ENCODE measurements at places on chromosomes 7 and 10.

DNA sequence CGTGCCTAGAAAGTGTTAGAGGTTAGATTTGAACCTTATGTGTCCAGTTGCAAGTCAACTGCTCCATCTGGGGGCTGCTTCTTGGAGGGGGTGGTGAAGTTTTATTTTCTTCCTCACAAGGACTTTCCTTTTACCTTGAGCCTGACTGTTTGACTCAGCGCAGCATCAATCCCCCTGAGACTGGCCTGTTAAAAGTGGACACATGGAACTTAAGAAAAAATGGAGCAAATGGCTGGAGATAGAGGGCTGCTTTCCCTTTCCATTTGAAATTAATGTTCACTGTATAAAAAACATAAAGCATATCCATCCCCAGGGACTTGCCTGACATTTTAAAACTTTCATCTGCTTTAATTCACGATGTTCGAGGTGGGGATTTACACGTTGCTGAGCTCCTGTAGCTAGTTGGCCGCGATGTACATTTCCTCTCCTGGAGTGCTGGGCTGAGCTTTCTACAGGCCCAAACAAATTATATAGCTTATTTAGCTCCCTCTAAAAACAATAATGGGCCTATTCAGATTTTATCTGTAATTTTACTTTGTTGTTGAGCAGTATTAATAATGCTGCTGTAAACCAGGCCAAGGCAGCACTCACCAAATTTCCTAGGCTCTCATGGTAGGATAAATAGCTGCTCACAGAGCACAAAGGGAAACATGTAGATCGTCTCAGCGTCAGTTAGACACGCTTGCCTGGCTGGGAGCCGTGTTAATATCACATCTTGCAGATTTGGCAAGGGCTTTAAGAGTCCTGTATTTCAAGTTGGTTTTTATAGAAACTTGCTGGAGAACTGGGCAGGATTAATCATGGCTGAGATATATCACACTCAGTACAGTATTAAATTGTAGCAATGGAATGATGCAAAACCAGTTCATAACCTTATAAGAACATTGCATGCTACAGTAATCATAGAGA, 251.5 kb downstream of the LRMDA start:
- DNase-seq, result no peak

DNA sequence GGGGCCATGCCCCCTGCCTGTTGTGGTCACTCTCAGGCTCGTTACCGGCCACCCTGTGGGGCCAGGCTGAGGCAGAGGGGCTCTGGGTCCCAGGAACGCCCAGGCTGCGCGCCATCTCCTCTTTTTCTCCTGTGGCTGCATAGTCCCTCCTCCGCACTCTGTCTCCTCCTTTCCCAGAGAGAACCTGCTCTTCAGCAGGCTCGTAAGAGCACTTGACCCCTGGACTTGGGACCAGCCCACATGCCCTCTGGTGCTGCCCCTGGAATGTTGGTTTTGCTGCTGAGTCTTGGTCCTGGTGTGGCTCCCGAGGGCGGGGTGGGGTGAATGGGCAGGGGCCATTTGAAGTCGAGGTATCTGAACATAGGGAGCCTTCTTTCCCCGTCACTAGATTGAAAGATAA, 6.6 kb upstream of the BHLHA15 start:
- no peak for DNase-seq

- no peak for DNase-seq
Observed at GRCh38 chr7:44212018-44212417, 11.2 kb downstream of the YKT6 start.

DNA sequence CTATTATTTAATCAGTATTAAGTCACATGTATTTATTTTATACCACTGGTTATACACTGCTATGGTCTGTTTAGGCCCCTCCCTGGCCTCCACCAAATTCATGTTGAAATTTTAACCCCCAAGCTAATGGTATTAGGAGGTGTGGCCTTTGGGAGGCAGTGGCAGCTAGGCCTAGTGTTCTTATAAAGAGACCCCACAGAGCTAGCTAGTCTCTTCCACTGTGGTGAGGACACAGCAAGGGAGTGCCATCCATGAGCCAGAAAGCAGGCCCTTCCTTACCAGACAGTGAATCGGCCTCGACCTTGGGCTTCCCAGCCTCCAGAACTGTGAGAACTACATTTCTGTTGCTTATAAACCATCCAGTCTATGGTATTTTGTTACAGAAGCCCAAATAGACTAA, 28.7 kb downstream of the RBM48 start:
- no peak for DNase-seq

GRCh38 chr10:104498347-104499081, 142.6 kb upstream of the SORCS3 start:
- DNase-seq, result no peak

DNA sequence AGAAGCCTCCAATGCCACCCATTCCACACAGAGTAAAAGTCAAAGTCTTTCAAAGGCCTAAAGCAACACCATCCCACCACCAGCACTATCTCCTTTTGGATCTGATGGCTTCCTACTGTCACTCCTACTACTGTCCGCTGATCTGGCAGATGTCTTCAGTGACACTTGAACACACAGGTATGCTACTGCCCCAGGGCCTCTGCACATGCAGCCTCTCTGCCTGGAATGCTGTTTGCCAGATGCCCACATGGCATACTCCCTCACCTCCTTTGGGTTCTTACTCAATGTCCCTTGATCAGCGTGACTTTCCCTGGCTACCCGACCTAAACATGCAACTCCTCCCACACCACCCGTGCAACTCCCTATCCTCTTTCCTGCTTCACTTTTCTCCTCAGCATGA, 512.4 kb downstream of the KCNMA1 start:
- DNase-seq, result no peak

- DNase-seq, result no peak
Observed at GRCh38 chr7:114663502-114663901, 248.9 kb downstream of the FOXP2 start.

GRCh38 chr10:43885842-43886241, 237.2 kb upstream of the ZNF32 start:
- DNase-seq, result no peak

- DNase-seq, result no peak
Observed at GRCh38 chr7:151851782-151852181, 25.1 kb downstream of the PRKAG2 start.

DNA sequence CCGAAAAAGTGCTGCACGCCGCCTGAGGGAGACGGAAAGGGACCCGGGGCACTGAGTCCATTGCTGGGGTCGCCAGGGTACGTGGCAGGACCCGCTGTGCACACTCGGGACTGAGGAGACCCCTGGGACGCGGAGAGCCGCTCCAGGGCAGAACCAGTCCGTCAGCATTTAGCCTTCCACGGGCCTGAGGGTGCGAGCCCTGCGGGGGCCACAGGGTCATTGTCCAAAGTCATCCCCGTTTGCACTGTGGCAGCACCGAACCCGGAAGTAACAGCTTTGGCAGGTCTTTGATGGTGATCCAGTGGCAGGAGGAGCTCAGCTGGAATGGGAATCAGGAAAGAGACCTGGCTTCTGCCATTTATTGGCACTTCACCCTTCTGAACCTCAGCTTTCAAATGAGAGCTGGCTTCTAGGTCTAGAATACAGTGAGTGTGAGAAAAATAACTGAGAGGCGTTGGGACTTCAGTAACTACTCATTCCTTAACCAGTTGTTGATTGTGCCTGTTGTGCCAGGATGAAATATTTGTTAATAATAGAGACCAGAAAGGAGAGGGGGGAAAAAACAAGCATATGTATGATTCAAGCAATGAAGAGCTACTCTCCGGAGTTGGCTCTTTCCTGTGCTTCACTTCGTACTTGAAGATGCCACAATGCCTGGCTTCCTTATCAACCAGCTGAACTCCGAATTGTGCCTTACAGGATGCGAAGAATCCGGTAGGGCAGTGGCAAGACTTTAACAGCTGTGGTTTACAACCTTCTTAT, 811 bp upstream of the ARHGAP12 start:
- DNase-seq, result no peak

GRCh38 chr10:80275135-80275498, 14.3 kb downstream of the MAT1A start:
- DNase-seq, result no peak

- DNase-seq, result no peak
Observed at GRCh38 chr10:72460284-72460876, 105.7 kb upstream of the DNAJB12 start.

DNA sequence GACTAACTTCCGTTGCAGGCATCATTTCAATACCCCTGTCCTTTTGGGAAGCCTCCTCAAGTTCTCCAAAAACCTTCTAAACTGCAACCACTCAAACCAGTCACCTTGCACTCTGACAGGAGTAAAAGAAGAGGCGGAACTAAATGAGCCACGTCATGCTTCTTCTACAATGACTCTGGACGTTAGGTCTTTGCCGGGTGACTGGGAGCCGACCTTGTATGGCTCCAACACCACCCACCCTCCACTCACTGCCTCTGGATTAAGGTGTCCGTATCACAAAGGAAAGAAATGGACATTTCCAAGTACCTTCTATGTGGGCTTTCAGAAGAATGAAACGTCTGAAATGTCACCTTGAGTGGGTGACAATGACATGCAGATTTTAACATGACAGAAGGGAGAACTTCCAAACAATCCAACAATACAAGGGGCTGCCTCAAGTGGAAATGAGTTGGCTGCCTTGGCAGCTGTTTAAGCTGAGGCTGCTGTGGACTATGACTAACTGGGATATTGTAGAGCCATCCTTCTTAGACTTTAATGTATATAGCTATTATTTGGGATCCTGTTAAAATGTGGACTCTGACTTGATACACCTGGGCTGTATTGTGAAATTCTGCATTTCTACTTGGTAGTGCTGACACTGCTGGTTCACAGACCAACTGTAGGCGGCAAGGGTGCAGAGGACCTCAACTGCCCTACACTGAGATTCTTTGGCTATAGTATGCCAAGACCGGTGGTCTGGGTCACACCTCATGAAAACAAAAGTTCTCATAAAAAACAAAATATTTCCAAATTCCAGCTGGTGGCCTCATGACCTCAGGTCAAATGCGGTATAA, 33.8 kb upstream of the PDLIM1 start:
- DNase-seq, result no peak
